Stimulated activated CD4-positive, alpha-beta T cell treated with anti-CD3 and anti-CD28 coated beads, Interleukin-15, amount 100 ng/mL, for 24 hours (primary cell): ENCODE measurements at places on chromosomes 6 and 20.
A peak's percentile ranks its signal among the peaks of the same experiment; 100 is the strongest.

GRCh38 chr6:168956141-168956838 is 297.4 kb downstream of the THBS2 start:
- no peak for DNase-seq

DNA sequence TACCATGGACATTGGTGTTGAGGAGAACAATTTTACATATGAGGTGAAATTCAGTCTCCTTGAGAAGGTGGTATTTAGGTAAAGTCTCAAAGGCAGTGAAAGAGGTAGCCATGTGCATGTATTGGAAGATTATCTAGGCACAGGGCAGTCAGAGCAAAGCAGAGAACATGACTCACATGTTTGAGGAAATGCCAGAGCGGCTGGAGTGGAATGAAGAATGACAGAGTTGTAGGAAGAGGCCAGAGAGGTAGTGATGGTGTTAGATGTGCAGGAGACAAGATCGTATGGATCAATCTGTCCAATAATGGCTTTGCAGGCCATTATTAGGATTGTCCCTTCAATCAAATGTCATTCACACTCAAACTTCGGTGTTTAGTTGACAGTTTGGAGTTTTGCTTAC is 449.4 kb upstream of the PTCHD4 start:
- no peak for DNase-seq

DNA sequence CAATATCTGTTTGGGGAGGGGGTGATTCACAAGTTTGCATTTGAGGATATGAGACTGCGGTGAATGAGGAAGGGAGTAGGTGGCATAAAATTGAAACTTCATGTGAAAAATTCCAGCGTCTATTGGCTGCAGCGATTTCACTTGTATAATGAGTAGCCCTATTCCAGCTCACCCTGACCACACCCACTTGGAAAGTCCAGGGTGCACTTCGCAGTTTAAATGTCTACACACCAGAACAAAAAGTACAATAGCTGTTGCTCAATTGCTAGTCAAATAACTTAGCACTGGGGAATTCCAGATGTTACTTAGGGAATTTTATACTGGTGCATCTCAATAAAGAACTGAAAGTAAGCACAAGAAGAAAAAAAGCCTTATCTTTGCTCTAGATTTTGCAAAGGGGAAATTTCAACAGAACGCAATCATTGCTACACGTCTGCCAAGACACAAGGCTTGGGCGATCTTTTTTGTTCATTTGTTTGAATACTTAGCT is 6.3 kb downstream of the TNFAIP3 start:
- peak; percentile 92 for DNase-seq

DNA sequence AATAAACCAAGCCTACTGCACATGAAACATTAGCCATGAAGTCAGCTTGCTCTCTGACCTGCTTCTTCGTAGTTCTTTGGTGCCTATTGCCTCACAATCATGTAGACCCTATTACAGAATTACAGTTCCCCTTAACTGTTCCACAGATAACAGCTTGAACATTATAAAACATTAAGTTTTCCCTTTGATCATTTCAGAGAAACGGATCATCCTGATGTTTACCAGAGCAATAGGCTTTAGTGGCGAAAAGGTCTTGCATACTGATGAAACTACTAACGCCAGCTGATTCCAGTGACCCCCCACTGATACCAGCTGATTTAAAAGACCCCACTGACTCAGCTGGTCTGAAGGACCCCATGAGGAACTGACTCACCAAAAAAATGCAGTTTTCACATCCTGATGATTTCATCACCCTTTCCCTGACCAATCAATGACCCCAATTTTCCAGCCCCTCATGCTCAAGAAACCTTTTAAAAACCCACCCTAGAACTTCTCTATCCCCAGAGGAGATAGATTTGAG is 39.4 kb upstream of the MLIP start:
- DNase-seq, result no peak

DNA sequence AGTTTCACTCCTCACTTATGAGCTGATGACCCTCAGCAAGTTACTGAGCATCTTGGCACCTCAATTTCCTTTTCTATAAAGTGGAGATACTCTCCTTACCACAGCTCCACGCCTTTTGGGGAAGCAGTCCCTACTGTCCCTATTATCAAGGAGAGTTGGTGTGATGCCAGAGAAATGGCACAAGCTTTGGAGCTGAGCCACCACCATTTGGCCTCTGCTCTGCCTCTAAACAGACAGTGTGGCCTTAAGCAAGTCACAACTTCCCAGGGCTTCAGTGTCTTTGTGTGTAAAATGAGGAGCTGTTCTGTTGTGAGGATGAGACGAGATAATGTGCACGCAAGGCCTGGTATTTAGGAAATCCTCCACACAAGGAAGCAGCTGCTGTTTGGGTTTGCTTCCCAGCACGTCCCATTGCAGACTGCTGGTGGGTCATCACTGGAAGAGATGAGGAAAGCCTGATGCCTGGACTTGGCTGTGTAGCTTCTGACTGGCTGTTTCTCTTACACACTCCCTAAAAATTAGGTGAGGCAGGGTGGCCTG is 18.5 kb downstream of the NSFL1C start:
- no peak for DNase-seq

GRCh38 chr20:31819083-31819784 is at the start of gene MYLK2:
TSS of gene MYLK2 (plus strand) at chr20:31819356. CDS start at chr20:31819581, 225 bp downstream.
- DNase-seq, result no peak

GRCh38 chr6:156848123-156848522 is 70.9 kb downstream of the ARID1B start:
- DNase-seq, result no peak

DNA sequence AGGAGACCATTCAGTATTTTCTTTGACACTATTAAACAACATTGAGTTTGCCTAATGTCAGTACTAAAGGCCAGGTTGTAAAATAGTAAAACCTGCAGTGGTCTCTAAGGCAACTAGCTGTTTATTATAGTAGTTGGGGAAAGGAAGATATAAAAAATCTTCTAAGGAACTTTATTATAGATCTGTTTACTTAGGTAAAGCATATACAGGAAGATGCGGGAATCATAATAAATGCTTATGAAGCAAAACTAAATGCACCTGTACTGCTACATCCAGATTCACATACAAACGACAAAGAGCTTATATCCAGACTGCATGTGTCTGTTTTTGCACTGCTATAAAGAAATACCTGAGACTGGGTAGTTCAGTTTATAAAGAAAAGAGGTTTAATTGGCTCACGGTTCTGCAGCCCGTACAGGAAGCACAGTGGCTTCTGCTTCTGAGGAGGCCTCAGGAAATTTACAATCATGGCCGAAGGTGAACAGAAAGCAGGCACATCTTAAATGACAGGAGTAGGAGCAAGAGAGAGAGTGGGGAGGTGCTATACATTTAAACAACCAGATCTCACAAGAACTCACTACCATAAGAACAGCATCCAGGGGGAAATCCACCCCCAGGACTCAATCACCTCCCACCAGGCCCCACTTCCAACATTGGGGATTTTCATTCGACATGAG is 8.7 kb upstream of the TRIM39 start:
- no peak for DNase-seq

- DNase-seq, result no peak
These were observed 2.2 kb upstream of the BFSP1 start for GRCh38 chr20:17533396-17533795.

DNA sequence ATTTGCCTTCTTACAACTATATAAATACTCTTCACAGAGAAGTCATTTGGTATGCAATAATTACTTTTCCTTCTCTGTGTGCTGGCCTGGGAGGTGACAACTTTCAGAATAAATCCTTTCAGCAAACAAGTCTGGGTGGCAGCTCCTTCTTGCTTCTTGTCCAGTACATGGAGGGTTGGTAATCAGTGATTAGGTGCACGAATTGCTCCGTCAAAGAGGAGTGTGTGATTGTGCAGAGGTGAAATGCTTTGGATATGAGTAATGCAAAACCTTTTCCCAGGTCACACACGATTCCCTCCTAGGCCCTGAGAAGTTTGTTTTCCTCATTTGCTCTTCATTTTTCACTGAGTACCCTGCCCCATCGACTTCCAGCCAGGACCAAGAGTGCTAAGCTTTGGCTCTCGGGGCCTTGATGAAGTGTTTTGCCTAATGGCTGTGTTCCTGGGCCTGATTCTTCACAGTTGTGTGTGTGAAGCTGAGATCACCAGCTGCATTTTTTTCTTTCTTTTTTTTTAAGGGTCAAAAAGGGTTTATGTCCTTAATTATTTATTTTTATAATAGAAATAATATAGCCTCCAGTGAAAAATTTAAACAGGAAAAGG is 216.5 kb downstream of the ZMYND8 start:
- DNase-seq, result no peak

GRCh38 chr20:49422161-49422560 is 60.3 kb downstream of the KCNB1 start:
- DNase-seq, result no peak

DNA sequence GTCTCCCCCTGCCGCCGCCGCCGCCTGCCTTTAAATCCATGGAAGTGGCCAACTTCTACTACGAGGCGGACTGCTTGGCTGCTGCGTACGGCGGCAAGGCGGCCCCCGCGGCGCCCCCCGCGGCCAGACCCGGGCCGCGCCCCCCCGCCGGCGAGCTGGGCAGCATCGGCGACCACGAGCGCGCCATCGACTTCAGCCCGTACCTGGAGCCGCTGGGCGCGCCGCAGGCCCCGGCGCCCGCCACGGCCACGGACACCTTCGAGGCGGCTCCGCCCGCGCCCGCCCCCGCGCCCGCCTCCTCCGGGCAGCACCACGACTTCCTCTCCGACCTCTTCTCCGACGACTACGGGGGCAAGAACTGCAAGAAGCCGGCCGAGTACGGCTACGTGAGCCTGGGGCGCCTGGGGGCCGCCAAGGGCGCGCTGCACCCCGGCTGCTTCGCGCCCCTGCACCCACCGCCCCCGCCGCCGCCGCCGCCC is 474 bp downstream of the CEBPB start:
- peak; percentile 74 for DNase-seq

DNA sequence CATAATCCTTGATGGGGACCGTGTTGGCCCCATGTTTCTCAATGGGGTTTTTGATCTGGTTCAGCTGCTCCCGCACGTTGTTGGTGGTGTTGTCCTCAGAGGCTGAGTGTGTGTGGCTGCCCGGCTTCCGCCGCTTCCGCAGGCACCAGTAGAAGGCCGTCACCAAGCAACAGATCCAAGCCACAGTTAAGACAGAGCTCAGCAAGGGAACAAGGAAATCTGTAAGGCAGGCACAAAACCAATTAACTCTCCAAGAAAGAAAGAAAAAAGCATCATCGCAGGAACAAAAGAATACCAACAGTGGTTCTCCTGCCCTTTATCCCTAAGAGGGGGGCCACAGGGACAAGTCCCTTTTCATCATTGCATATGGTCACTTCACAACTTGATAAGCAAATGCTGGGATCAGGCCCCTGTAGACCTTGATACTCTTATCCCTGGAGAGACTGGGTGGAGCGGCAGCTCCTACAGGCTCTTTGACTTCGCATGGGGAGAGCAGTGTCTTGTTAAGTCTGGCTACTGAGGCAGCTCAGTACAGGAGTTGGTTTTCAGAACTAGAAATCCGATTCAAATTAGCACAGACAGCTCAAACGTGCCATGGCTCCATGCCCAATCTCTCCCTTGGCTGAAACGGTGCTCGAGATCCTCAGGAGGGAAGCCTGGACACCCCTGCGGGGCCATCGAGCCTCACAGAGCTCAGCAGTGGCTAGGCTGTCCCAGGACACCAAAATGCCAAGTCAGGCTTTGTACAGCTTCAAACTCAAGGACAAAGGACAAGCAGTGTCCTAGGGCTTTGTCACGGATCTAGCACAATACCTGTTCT is 33.9 kb downstream of the JAG1 start:
- no peak for DNase-seq

DNA sequence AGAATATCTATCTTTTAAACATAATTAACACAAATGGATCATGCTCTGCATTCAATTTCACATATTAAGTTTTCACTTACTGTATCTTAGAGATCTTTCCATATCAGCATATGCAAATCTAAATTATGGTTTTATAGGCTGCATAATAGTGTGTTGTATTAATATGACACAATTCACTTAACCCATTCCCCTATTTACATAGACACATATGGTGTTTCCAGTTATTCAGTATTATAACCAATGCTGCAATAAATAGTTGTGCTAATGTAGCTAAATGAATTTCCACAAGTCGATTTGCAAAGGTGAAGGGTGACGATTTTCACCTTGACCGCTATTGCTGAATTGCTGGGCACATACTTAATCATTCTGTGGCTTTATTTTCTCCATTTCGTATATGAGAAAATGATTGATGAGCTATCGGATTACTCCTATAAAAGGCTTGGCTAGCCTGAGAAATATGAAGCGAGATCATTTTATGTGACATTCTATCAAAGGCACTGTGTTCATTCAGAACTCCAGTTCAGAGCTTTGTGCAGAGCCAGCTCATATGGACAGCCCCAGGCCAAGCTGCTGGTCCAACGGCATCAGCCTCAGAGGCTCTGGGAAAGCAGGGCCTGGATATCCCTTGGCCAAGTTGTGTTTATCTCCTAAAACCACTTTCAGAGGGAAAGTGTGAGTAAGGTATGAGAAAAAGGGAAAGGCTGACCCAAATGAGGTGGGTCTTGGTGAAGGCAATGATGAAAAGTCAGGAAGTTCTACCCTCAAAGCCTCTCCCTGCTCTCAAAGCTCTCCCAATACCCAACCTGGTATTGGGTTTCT is 50.8 kb downstream of the GFOD1 start:
- no peak for DNase-seq

DNA sequence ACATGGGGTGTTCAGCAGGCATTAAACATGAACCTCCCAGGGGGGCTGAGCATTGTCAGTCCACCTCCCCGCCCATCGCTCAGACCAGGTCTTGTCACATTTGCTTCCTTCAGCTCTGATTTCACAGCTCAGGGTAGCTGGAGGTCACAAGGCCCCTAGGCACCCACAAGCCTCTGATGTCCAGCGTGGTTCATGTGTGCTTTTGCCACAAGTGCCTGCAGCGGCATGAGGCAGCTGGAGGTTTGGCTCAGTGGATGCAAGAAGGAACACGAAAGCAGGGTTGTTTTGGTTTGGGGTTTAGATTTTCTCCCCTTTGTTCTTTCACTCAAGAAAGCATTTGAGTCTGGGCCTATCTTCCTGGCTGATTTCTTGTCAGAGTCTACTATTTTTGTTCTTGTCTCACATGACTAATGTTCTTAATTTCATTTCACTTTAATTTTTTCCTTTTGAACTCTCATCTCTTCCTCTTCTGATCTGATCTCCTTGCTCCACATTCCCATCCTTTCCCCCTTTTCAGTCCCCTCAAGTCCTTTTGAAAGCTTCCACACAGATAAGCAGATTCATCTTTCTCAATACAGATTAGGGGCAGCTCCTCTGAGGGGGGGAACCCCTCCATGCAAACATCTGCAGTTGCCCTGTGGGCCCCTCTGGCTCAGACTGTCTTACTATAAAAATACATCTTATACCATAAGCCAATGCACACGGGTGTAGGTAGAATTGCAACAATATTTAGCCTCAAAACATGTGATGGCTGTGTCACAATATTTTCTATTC is 68.1 kb upstream of the CEP85L start:
- DNase-seq, result peak; percentile 50

DNA sequence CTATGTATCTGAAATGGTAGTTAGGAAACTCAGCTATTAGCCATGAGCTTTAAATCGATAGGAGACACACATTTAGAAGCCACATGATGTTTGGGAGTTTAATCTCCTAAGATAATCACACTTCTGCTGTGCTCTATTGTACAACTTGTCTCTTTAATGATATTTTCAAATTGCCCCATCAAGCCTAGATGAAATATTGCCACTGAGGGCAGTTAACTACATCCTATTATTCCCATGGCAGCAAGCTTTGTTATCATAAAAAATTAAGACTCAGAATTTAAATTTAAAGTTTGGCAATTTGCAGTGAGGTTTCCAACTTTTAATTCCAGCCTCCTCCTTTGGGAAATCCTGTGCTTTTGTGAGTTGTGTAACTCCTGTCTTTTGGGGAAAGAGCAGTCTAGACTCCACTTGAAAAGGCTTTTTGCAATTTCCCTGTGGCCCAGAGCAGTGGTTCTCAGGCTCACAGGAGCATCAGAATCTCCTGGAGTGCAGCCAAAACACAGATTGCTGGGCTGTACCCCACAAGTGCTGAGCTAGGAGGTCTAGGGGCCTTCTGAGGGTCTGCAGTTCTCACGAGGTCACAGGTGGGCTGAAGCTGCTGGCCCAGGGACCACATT is 792.4 kb downstream of the QKI start:
- no peak for DNase-seq
